Stimulated activated CD4-positive, alpha-beta T cell treated with anti-CD3 and anti-CD28 coated beads, Interleukin-15, amount 100 ng/mL, for 1 hour (primary cell): ENCODE measurements at places on chromosomes 13 and 19.

DNA sequence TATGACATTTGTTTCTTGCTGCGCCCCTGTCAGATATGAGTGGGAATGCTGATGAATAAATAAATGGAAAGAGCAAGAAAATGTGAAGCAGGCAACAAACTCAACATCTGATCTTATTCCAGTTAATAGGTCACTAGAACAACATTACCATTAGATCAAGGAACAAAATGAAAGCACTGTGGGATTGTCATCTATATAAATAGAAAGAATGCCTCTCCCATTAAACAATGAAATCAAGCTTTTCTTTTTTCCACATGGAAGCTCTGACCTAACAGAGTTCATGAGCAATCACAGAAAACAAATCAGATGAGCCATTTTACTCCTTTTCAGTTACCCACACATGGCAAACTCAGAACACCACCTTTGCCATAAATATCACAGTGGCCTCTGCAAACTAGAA lies 354.8 kb downstream of the SUCLA2 start:
- no peak for DNase-seq

DNA sequence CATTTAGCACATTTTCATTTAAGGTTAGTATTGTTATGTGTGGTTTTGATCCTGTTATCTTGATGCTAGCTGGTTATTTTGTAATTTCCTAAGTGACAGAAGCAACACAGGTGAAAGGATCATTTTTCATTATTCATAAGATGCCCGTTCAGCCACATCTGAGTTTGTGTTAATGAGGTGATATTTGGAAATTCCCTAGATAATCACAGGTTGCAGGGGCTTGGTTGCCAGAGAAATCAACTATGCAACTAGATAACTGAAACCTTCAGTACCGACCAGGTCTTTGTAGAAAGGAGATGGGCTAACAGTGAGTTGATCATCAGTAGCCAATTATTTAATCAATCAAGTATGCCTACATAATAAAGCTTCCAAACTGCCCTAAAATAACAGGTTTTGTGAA lies 121.3 kb upstream of the UFM1 start:
- DNase-seq: no peak

GRCh38 chr13:29954082-29955028 lies 103.9 kb upstream of the UBL3 start:
- no peak for DNase-seq

DNA sequence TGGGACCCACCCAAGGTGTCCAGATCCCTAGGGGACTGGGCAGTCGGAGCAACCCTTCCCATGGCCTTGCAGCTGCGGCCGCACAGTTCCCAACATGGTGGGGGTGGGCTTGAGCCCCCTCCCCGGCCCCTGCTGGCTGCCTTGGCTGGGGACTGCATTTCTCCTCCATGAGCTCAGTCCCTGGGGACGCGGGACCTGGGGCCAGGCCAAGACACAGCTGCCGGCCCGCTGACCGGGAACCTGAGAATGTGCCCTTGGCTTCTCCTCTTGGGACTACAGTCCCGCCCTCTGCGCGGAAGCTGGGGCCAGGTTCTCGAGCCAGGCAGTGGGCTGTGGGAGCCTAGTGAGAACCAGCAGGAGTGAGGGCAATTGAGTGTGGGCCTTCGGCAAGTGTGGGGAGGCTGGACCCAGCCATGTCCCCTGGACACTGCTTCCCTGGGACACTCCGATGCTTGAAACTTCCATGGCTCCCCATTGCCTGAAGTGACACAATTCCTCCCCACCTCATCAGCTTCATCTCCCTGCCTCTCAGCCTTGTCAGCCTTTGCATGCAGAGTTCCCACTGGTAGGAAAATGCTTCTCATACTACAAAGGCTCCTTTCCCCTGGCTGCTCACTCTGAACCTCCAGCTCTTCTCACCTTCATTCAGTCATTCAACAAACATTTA lies 13.1 kb upstream of the NOTCH3 start:
- no peak for DNase-seq

- no peak for DNase-seq
These were observed 381.1 kb downstream of the FGF14 start for GRCh38 chr13:102020611-102021216.
